OCI-LY7 (cell line): ENCODE measurements at places on chromosomes 6 and 20.

- no peak for DNase-seq
Measured at GRCh38 chr6:89999945-90000825, 105.9 kb downstream of the GJA10 start.

DNA sequence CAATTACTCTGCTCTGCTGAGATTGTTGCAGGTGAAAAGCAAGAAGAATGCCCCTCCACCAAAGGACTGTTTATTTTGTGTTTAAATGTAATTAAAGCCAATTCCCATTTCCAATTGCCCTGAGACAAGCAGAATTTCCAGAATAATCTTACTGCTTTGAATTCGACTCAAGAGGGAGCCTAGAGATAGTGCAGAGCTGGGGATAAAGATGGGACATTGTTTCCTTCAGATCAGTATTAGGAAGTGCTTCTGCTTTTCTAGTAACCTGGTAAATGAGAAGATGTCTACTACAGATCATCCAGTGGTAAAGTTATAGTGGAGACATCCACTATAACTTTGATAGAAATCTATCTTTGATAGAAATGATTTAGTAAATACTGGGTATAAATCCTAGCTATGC is 326.9 kb downstream of the UBE3D start:
- no peak for DNase-seq

DNA sequence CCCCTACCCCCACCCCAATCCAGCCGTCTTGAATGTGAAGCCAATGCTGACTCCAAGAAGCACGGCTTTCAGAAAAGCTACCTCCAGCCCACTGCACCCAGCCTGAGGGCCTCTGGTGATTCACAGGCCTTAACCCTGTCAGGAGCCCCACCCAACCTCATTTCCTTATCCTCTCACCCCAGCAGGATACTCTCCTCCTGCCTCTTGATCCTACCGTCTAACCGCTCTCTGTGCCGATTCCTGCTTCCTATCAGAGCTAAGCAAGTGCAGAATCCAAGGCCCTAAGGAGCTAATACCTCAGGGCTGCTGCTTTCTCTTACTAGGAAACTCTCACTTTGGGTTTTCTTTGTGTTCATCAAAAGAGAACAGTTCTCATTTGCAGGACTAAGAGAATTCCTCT is 47.2 kb downstream of the TRERF1 start:
- DNase-seq, result no peak

GRCh38 chr6:54043360-54043759 is 67.9 kb upstream of the MLIP start:
- DNase-seq, result no peak

DNA sequence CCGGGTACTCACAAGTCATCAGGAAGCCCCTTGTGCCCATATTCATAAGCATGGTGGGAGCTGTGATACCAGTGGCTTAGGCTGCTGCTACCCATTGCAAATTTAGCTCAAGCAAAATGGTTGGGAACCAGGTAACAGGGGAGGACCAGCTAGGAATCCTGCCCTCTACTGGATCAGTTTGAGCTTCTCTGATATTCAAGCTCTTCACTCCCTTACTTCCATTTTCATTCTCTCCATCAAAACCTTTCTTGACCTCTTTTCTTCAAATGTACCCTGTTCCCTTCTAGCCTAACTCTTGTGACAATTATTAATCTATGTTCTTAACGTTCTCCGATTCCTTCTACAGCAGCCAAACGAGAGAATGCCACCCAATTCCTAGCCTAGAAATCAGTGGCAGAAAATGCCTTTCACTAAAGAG is 9.7 kb downstream of the NOL7 start:
- peak; percentile 67 for DNase-seq

DNA sequence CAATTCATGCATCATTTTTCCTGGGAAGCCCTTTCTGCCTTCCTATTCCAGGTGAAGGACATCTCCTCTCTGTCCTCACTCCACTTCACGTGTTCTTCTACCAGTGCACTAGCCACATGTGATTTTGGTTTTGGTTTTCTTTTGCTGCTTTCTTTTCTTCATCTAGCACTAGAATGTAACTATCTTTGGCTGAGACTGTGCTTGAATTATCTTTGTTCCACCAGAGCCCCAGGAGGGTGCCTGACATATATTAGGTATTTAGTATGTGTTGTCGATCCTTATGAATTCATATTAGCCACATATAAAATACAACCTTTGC is 79.9 kb downstream of the VGLL2 start:
- no peak for DNase-seq

DNA sequence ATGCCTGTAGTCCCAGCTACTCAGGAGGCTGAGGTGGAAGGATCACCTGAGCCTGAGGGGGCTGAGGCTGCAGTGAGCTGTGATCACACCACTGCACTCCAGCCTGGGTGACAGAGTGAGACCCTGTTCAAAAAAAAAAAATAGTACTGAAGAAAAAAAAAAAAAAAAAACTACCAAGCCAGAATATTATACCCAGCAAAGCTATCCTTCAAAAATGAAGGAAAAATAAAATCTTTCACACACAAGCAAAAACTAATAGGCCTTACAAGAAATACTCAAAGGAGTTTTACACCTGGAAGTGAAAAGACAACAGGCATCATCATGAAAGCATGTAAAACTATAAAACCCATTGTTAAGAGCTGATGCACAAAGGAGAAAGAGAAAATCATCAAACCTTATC is 37.5 kb upstream of the SRSF6 start:
- no peak for DNase-seq

GRCh38 chr6:7811441-7811840 is 85.5 kb downstream of the BMP6 start:
- DNase-seq, result no peak

DNA sequence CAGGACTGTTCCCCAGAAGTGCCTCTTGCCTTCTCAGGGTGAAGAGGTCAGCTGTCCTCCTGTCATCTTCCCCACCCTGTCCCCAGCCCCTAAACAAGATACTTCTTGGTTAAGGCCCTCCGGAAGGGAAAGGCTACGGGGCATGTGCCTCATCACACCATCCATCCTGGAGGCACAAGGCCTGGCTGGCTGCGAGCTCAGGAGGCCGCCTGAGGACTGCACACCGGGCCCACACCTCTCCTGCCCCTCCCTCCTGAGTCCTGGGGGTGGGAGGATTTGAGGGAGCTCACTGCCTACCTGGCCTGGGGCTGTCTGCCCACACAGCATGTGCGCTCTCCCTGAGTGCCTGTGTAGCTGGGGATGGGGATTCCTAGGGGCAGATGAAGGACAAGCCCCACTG is 9.8 kb downstream of the PI16 start:
- DNase-seq, result no peak

DNA sequence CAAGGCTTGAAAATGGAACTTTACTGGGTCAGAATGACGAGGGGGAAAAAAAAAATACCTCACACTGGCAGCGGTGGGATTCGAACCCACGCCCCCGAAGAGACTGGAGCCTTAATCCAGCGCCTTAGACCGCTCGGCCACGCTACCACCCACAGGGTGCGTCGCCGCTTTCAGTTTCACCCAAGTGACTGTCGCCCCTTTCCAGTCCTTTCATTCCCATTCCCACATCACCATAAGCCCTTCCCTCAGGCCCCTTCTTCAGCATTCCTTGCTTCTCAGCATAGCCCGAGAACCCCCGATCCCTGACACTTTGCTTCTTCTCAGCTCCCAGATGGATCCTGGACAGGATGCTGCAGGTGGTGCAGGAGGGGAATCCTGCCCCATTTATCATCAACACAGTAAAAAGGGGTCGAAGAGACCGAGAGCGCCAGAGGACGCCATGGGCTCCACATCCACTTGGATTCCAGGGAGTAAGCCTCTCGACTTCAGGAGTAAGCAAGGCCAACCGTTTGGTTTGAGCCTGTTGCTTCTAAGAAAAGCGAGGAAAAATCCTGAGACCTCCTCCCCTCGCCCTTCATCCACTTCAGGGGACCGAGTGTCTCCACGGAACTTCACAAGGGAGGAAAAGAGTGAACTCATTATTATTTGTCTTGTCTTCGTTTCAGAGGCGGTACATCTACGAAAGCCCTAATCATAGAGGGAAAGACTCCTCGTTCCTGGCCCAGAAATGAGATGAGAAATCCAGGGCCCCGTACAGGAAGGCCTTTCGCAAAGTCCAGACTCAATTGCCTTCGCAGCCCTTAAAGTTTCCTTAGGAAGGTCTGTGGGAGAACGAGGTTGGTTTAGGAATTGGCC is 20.0 kb upstream of the TRIM27 start:
- peak; percentile 77 for DNase-seq

DNA sequence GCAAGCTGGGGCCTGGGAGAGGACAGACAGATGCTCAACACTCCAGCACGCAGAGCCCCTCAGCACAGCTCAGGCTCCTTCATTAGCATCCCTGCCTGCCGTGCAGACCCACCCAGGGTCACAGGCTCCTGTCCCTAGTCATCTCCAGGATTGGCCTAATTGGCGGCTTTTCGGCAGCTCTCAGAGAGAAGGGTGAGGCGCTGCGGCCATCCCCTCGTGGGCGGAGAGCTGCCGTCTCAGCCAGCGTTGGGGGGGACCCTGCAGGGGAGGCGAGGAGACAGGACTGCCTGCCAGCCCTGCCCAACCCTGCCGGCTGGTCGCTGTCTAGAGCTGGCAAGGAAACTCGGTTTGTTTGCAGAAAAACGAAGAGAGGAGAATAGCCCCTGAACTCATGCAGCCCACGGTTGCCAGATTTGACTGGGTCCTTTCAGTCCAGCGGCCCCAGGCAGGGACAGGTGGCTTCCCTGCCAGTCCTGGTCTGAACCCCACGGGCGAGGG is 26.8 kb downstream of the BHLHE23 start:
- no peak for DNase-seq
